HT1080 (cell line): ENCODE measurements at places on chromosomes 7 and 10. TPM values are rescaled to one million over a fixed set of nuclear protein-coding genes. Genes with fewer than 3 reads are reported as not detected.

SYT15B gene
- not detected in 2 replicates for total RNA-seq

ASIC3 gene
- 0.45 TPM in 1 of 2 replicates, not detected in the other for total RNA-seq

KLHL7 gene
- total RNA-seq = 21.4 and 25.6 TPM in 2 replicates

CTAGE8 gene
- not detected in 2 replicates for total RNA-seq

DNAJC9 gene
- 72.5 and 75.2 TPM in 2 replicates for total RNA-seq

CASTOR2 gene
- total RNA-seq = 1.5 and 2.0 TPM in 2 replicates

ZNF467 gene
- 1.7 and 2.4 TPM in 2 replicates for total RNA-seq

SEMA3D gene
- total RNA-seq = 1.2 and 1.5 TPM in 2 replicates

GPER1 gene
- 0.84 and 1.8 TPM in 2 replicates for total RNA-seq

OR2A42 gene
- not detected in 2 replicates for total RNA-seq

CALML5 gene
- total RNA-seq = 1.4 TPM in 1 of 2 replicates, not detected in the other
